Activated CD8-positive, alpha-beta T cell treated with anti-CD3 and anti-CD28 coated beads for 36 hours (primary cell): ENCODE measurements at places on chromosomes 12 and 14.

GRCh38 chr12:107732365-107732764 lies 28.6 kb downstream of the PRDM4 start:
- DNase-seq = no peak
- H3K27ac ChIP-seq = no peak overlapping the region

DNA sequence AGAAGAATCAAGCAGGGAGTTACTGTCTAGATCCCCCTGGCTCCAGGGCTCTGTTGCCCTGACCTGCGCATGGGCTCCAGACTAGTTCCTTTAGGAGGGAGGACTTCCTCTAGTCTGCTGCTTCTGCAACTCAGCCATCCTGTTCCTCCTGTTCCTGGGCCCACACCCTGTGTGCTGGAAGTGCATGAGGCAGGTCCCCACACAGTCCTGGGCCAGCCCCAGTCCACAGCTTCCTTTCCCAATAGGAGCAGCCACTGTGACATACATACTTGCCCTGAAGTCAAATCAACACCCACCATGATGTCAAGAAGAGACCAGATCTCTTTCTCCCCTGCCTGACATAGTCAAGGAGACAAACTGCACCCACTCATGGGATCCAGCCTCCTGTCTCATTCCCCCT lies 1.3 kb downstream of the SDR9C7 start:
- H3K4me3 ChIP-seq = no peak overlapping the region
- no peak for DNase-seq
- H3K4me1 ChIP-seq = no peaks in the 10 kb centered on the region
- H3K27me3 ChIP-seq = peaks cover 6% of the 10 kb centered on the region
- no peak overlapping the region for H3K27ac ChIP-seq
- H3K36me3 ChIP-seq = no peaks in the 10 kb centered on the region

GRCh38 chr12:38711054-38711453 lies 194.3 kb downstream of the CPNE8 start:
- no peak overlapping the region for H3K4me3 ChIP-seq
- no peak for DNase-seq
- no peak overlapping the region for H3K27ac ChIP-seq
- no peaks in the 10 kb centered on the region for H3K27me3 ChIP-seq
- no peaks in the 10 kb centered on the region for H3K36me3 ChIP-seq
- no peaks in the 10 kb centered on the region for H3K4me1 ChIP-seq

GRCh38 chr14:99248761-99249171 lies 23.2 kb downstream of the BCL11B start:
- peak; percentile 68 for DNase-seq
- peak overlapping the region; percentile 79 for H3K4me3 ChIP-seq
- H3K27ac ChIP-seq = peak overlapping the region; percentile 95
- H3K4me1 ChIP-seq = peaks cover 76% of the 10 kb centered on the region
